ENCODE measurements at places on chromosomes 1 and 21.
A peak's percentile ranks its signal among the peaks of the same experiment; 100 is the strongest.

GRCh38 chr1:84078108-84078841 lies 65.8 kb upstream of the PRKACB start:
- no peak for DNase-seq

DNA sequence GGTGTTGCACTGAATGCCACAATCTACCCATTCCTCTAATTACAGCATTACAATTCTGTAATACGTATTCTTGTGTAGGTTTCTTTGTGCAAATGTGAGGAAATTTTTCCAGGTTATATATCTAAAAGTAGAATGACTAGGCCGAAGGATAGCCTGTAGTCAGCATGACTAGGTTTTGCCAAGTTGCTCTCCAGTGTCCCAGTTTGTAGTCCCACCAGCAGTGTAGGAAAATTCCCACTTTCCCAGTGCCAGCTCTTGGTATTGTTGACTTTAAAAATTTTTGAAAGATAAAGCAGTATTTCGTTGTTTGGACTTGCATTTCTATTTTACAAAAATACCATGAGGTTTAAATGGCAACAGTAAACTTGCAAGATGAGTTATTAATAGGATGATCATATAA lies 3.0 kb downstream of the PARK7 start:
- DNase-seq: no peak

GRCh38 chr1:94599095-94599813 lies 57.7 kb upstream of the F3 start:
- no peak for DNase-seq

DNA sequence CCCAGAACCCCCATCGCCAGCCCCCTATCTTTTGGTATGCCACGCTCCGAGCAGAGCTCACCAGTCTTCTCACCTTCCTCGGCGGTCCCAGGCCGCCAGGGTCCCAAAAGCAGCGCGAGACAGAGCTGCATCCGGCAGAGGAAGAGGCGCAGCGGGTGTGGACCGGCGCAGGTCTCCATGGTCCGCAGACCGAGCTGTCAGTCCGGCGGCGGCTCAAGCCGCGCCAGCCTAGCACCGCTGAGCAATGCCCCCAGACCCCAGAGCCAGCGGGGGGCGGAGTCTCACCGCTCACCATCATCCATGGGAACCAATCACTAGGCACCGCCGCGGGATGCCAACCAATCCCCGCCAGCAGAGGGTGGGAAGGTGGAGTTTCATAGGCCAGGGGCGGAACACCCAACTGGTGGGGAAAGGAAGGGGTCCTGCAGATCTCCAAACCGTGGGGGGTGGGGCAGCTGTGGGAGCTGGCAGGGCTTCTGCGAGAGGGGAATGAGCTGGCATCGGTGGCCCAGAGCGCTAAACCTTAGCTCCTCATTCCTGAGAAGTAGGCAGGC lies at the start of gene EPHA10:
Gene EPHA10, minus strand, starts transcription at position 233 of the 554 bp plus-strand sequence. Its CDS starts 54 bp downstream, at position 179.
- DNase-seq: no peak

DNA sequence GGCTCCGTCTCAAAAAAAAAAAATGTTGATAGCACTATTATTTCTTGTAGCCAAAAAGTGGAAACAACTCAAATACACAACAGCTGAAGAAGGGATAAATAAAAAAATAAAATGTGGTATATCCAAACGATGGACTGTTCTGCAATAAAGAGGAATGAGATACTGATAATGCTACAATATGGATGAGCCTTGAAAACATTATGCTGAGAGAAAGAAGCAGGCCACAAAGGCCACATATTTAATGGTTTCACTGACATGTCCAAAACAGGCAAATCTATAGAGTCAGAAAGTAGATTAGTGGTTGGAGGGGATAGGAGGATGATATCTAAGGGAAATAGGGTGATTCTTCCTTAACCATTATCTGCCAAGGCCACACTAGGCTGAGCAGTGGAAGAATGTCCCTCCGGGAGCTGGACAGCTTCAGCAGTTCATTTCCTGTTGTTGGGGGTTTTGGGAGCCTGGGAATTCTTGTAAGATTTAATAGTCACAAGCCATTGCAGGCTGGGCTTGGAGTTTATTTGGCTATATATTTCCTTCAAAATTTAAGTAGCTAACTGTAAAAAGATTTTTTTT lies 53.5 kb downstream of the ST3GAL3 start:
- no peak for DNase-seq

DNA sequence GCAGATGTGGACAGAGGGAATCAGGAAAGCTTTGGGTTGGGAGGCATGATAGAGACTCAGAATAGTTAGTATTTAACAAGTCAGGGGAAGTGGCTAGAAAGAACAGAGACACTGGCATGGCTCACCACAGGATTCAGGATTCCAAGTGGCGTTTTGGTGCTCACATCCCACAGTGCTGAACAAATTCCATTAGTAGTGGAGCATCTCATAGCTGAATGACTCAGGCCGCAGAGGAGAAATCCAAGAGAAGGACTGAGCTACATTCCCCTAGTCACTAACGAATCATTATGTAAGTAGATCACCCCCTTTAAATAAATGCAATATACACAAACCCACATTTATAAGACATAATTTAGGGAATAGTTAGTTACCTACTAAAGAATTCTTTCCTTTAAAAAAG lies 5.0 kb upstream of the KCNJ9 start:
- no peak for DNase-seq

- DNase-seq: peak; percentile 12
Measured at GRCh38 chr1:243917177-243917862, 67.3 kb upstream of the AKT3 start.

DNA sequence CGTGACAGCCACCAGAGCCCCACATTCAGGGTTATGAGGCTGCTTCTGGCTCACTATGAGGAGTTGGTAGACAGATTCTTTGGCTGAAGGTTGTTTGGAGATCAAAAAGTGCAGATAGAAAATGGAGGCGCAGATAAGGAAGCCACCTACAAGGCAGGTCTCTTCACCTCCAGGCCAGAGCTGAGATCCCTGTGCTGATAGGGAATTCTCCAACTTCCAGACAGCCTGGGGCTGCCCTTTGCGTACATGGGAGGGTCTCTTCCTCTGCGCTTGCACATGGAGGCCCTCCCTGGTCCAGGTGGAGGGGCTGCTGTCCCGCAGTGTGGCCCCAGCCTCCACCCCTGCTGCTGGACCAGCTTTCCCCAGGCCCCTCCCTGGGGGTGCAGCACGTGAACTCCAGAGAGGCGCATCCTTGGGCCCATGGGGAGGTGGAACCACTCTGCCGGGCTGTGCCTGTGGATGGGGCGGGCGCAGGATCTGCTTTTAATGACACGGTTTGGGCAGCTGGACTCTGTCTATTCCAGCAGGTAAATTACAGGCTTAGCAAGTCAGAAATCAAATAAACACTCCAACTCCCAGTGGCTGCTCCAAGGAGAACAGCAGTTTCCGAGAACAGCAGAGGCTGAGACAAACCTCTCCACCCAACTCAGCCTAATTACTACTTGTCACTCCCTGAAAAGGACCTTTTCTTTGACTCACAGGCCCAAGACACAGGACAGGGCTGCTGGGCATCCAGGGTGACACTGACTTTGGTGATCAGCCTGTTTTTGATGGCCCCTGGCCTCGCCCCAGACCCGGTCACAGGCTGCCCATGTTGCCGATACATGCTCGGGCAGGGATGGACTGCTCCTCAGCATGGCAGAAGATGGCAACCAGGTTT lies 12.4 kb downstream of the OXCT2 start:
- DNase-seq: no peak

- DNase-seq: no peak
Measured at GRCh38 chr1:51736702-51737101, 119.8 kb downstream of the OSBPL9 start.

DNA sequence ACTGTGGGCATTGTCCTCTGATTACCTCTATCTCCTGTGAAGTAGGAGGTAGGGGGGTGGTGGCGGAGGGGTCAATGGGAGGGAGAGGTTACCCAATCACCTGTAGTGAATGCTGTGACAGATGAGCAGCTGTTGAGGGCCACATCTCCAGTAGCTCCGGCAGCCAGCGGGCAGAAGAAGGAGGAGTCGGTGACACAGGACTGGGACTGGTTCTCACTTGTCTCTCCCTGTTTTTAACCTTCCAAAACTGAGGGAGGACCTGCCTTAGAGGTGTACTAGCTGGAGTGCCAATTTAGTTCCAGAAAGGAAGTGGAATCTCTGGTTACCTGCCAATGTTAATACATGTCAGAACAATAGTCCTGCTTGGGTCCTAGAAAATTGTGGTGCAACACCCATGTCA lies 56.2 kb upstream of the ENAH start:
- no peak for DNase-seq

DNA sequence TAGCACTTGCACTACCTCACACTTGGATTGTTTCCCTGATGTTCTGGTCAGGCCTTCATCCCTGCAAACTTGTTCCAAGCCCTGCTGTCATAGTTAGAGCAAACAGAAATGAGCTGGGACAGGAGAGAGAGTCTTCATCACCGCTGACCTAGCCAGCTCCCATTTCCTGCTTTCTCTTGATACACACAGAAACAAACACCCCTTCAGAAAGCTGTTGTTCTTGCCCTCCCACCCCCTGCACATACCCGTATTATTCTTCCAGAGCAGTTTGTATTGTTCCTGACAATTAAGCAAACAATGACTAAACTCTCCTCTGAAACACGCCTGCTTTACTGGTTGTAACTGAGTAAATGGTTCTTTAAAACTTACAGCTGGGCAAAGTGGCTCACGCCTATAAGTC lies 2.9 kb upstream of the SYT2 start:
- DNase-seq: no peak

DNA sequence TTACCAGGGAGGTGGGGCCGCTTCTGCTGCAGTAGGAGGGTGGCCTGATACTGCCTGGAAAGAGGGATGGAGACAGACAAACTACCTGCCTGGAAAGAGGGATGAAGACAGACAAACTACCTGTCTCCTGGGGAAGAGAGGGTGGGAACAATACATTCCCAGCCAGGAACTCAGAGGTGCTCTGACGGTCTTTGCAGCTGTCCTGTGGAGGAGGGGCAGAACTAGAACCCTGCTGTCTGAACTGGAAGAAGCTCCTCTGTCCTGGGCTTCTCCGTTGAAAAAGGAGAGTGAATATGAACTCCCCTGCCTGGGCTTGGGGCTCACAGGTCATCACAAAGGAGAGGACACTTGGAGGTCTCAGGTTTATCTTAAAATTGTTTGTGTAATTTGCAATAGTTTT lies 40.3 kb upstream of the ETV3 start:
- DNase-seq: no peak

DNA sequence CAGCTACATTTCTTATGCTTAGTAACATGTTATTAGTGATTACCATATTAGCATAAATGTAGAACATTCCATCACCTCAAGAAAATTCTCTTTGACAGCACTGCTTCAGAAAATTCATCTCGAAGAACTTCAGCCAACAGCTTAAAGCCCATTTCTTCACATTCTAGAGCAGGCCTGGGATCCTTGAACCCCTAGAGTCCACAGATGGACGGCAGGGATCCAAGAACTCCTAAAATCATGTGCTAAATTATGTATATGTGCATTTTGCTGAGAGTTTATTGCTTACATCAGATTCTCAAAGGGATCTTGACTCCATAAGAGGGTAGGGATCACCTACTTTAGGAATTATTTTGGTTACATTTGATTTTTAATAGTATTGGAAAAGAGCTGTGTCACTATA lies 76.2 kb upstream of the TEKT2 start:
- DNase-seq: no peak

DNA sequence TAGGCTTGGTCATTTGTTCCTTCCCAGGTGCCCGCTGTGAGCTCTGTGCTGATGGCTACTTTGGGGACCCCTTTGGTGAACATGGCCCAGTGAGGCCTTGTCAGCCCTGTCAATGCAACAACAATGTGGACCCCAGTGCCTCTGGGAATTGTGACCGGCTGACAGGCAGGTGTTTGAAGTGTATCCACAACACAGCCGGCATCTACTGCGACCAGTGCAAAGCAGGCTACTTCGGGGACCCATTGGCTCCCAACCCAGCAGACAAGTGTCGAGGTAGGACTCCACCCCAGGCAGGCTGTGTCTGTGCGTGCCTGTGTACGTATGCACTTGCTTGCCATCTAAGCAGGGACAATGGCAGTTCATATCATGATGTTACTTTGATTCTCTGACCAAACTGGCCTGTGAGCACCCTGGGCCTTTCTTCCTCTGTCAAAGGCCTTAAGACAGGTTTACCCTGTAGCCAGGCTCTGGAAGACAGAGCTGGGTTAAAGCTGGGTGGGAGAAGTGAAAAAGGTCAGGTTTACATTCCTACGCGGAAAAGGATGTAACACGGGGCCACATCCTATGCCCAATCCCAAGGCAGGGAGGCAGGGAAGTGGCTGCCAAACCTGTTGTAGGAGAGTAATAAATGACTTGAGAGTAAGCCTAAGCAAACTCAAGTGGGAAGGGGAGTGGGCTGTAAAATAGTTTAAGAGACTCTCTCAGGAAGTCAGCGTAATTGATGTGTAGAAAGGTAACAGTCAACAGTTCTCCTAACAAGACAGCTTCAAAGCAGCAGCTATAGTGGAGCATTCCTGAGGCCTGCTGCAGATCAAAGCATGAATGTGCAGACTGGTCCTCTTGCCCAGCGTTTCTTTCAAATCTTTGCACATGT lies 42.5 kb downstream of the LAMC2 start:
- DNase-seq: no peak

GRCh38 chr1:40969445-40969844 lies 10.1 kb upstream of the CTPS1 start:
- no peak for DNase-seq

GRCh38 chr1:222680080-222680479 lies 32.2 kb downstream of the AIDA start:
- DNase-seq: no peak

- DNase-seq: no peak
Measured at GRCh38 chr1:12159816-12160215, 7.0 kb upstream of the TNFRSF1B start.

DNA sequence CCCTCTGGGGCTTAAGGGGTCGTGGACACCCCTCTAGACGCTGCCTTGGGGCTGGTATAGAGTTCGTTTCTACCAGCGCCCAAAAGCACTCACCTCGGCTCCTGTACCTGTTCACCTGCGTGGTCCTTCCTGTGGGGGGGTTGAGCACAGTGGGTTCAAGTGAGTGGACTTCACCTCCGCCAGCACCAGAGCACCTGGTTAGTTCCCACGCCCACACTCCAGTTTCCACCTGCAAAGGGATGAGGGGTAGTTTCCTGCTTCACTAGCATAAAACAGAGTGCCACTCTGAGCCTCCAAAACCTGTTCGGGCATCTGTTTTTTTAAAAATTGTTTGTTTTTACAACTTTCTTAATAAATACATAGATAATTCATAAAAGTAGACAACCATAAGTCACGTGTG lies 64.5 kb upstream of the SIPA1L2 start:
- no peak for DNase-seq

DNA sequence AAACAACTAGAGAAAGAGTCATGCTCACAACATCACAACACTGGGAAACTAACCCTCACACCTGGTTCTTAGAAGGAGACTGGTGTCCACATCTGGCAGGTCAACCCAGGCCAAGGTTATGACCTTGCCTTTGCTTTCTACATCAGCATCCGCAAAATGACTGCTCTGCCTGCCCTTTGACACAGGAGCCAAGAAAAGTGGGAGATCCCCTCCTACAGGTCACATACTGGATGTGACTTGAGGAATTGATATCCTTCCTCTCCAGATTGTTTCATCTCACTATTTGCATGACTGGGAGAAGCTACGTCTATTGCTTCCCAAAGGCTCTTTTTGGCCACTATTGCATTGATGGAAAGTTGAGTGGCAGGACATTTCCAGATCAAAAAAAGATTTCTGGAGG lies 115.5 kb downstream of the MIS18A start:
- no peak for DNase-seq
